Calu3 (cell line): ENCODE measurements at places on chromosomes 2 and 18.

DNA sequence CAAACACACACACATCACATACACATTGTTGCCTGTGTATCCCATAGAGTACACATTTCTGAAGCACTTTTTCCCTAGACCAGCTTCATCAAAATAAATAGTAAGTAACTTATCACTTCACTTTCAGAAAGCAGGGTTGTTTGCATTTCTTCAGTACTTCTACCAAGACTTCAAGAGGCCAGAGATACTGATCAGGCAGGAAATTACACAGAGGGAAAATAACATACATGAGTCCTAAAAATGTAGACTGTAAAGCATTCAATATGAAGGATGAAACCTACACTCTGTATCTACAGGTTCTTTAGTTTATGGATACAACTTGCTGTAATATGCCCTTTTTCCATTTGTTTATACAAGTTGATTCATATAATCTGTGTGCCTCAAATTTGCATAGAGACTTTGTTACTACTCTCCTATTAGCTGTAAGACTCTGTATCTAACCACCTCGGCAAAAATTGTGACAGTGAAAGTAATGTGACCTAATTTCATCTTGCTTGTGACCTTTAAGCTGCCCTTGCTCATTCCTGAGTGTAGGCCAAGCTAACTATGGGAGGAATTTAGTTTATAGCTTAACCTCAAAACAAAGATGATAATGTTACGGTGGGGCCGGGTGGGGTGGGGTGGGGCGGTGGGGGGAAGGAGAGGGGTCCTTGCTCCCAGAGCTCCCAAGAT is 228.9 kb upstream of the SPOPL start:
- no peak for DNase-seq

DNA sequence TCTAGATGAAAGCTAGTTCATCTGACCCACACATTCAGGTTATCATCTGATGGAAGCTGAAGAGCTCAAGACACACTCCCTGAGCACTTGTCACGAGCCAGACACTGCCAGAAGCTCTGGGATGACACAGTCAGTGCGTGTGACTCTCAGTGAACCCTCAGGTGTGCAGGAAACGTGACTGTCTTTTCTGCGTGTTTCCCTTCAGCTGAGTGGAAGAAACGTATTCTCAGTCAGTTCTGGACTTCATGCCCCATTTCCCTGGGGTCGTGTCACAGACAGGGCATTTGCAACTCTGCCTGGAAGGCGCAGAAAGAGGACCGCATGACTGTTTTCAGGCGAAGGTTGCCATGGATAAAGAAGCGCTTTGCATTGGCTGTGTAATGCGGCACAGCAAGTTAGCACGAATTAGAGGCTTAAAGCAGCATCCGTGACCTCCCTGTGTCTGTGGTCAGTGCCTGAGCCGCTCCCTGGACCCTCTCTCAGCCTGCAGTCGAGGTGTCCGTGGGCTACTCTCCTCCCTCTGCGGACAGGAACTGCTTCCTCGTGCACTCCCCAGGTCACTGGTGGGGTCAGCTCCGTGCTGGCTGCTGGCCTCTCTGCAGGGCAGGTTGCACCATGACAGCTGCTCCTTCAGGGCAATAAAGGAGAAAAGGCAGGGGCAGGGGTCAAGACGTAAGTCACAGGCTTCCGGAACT is 3.3 kb upstream of the ALLC start:
- no peak for DNase-seq

- DNase-seq: no peak
Observed at GRCh38 chr2:186017278-186017677, 278.7 kb downstream of the FSIP2 start.

- DNase-seq: no peak
Observed at GRCh38 chr18:48296581-48296980, 112.6 kb downstream of the ZBTB7C start.

- no peak for DNase-seq
Observed at GRCh38 chr2:37630301-37630700, 41.1 kb downstream of the CDC42EP3 start.

- DNase-seq: no peak
Observed at GRCh38 chr18:46459789-46460455, 197.1 kb downstream of the LOXHD1 start.

DNA sequence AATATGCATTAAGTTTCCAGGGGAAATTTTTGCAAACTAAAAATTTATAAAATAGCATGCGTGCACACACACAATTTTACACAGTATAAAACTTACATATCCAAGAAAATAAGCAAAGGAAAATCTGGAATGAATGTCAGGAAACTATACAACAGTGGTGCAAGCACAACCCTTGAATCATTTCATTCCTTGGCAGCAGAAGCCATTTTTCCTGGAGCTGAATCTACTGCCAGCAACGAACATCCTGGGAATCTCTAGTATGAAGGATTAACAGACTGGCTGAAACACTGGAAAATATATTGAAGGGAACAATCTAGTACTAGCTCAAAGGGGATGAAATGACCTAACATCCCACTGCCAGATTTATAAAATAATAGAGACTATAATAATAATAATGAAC is 235.3 kb downstream of the DYM start:
- no peak for DNase-seq
